IMR-90 (cell line): ENCODE measurements at places on chromosomes 1 and 21.

- no peak overlapping the region for H3K4me3 ChIP-seq
- H3K4me1 ChIP-seq = no peaks in the 10 kb centered on the region
- no peak overlapping the region for H3K27ac ChIP-seq
- DNase-seq = no peak
- peaks cover 69% of the 10 kb centered on the region for H3K27me3 ChIP-seq
- H3K36me3 ChIP-seq = no peaks in the 10 kb centered on the region
Measured at GRCh38 chr1:6245869-6246496, 2.0 kb downstream of the HES3 start.

GRCh38 chr21:46633566-46633965, 1.9 kb upstream of the PRMT2 start:
- peaks cover 3% of the 10 kb centered on the region for H3K36me3 ChIP-seq
- peaks cover 3% of the 10 kb centered on the region for H3K27me3 ChIP-seq
- H3K4me3 ChIP-seq = no peak overlapping the region
- H3K27ac ChIP-seq = no peak overlapping the region

DNA sequence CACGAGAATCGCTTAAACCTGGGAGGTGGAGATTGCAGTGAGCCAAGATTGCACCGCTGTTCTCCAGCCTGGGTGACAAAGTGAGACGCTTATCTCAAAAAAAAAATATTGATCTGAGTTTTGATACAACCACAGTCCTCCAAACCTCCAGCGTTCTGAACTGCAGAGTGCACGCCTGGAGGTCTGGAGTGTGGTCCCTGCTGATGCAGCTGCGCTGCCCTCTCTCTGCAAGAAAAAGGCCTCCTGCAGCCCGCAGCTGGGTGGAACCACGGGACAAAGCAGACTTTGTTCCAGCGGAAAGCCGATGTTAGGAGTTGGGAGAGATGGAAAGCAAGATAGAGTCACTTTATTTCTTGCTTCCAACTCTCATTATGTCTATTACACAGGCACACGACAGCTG, 144.9 kb upstream of the SOD1 start:
- H3K36me3 ChIP-seq = no peaks in the 10 kb centered on the region
- H3K4me1 ChIP-seq = no peaks in the 10 kb centered on the region
- no peak for DNase-seq
- no peak overlapping the region for H3K27ac ChIP-seq

- no peak for DNase-seq
- peak overlapping the region; percentile 3; the same call in 1 of the 2 replicates for H3K27ac ChIP-seq
Measured at GRCh38 chr1:65845535-65846060, 52.9 kb downstream of the PDE4B start.

DNA sequence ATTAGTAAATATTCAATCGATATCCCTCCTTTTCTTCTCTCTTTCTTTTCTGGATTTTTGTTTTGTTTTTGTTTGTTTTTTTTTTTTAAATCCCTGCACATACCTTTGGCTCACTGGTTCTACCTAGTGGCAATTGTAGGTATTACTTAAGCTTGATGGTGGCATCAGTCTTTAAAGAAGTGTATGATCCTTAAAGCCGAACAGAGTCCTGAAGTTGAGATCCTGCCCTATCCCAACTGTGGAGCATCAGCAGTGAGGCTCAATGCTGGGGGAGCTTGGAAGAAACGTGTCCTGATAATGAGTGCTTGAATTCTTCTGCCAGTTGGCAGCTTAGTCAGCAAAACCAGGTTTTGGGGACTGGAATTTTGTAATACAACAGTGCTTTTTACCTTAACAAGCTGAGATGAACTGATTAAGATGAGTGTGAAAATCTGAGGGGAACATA, 60.8 kb downstream of the FASLG start:
- DNase-seq = peak; percentile 57
- no peaks in the 10 kb centered on the region for H3K36me3 ChIP-seq
- peaks cover 4% of the 10 kb centered on the region; the same call in 1 of the 2 replicates for H3K4me1 ChIP-seq
- H3K27ac ChIP-seq = no peak overlapping the region
- H3K4me3 ChIP-seq = no peak overlapping the region

GRCh38 chr1:63537940-63538339, 14.6 kb downstream of the EFCAB7 start:
- no peak overlapping the region for H3K27ac ChIP-seq
- H3K4me3 ChIP-seq = no peak overlapping the region
- H3K4me1 ChIP-seq = peaks cover 1% of the 10 kb centered on the region; the same call in 1 of the 2 replicates
- H3K27me3 ChIP-seq = no peaks in the 10 kb centered on the region

- peaks cover 21% of the 10 kb centered on the region for H3K4me1 ChIP-seq
- H3K36me3 ChIP-seq = no peaks in the 10 kb centered on the region
- peak; percentile 48 for DNase-seq
- H3K4me3 ChIP-seq = no peak overlapping the region
Measured at GRCh38 chr21:39319251-39319756, 5.9 kb upstream of the BRWD1 start.

- no peak overlapping the region for H3K4me3 ChIP-seq
- H3K4me1 ChIP-seq = peaks cover 6% of the 10 kb centered on the region
- H3K27ac ChIP-seq = no peak overlapping the region
- no peaks in the 10 kb centered on the region for H3K27me3 ChIP-seq
- H3K36me3 ChIP-seq = no peaks in the 10 kb centered on the region
Measured at GRCh38 chr1:96863449-96863848, 141.9 kb downstream of the PTBP2 start.

DNA sequence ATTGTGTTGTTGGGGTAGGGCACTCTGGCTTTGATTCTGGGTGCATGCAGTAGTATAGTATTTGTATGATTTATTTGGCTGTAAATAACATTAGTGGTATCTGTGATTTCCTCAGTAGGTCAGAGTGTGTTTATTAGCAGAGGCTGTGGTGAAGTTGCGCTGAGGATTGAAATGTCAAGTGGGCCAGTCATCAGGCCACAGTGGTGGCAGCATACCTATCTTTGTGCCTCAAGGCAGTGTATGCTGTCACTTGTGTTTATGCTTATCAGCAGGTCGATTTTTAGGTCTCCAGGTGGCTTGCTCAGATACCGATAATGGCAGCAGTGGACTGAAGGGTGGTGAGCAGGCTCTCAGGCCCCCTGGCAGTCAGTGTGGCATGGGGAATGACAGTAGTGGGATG, 11.3 kb downstream of the LY9 start:
- H3K4me1 ChIP-seq = no peaks in the 10 kb centered on the region
- no peaks in the 10 kb centered on the region for H3K36me3 ChIP-seq
- H3K27ac ChIP-seq = no peak overlapping the region
- H3K4me3 ChIP-seq = no peak overlapping the region
- no peak for DNase-seq
- no peaks in the 10 kb centered on the region for H3K27me3 ChIP-seq

- H3K27me3 ChIP-seq = no peaks in the 10 kb centered on the region
- H3K4me1 ChIP-seq = peaks cover 5% of the 10 kb centered on the region; the same call in 1 of the 2 replicates
- no peak overlapping the region for H3K4me3 ChIP-seq
Measured at GRCh38 chr1:230230273-230230672, 163.2 kb downstream of the GALNT2 start.

DNA sequence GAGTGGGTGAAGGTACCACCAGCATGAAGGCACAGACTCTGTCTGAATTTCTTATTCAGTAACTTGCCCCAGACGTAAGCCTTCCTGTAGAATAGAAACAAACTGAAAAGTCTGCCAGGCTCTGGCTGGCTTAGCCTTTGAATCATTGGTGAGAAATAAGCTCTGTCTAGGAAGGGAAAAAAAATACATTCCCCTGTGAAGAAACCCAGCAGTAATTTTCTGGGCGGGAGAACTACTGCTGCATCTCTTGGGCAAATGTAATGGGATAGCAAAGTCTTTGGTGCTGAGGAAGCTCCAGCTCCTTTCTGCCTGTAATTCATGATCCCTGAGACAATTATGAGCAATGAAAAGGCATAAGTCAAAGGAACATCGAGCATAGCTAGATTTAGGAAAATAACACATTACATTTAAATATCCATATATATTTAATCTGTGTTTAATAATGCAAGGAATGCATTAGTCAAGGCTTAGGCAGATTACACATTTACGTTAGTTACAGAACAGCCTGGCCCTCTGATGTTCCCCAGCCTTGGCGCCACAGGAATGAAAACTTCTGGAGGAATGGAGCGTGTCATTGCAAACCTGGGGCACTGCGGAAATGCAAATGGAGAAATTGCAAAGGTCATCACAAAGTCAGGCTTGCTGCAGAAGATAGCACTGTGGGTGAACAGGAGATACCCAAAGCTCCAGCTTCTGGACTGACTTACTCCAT, 216.3 kb upstream of the CAMK1G start:
- no peaks in the 10 kb centered on the region for H3K27me3 ChIP-seq
- H3K4me1 ChIP-seq = peaks cover 10% of the 10 kb centered on the region
- H3K27ac ChIP-seq = 0 out of 2 replicates have a peak overlapping the region, but pooled peaks have one; percentile 7
- H3K36me3 ChIP-seq = no peaks in the 10 kb centered on the region
- DNase-seq = peak; percentile 73

- H3K27ac ChIP-seq = no peak overlapping the region
- H3K4me3 ChIP-seq = no peak overlapping the region
- no peaks in the 10 kb centered on the region for H3K27me3 ChIP-seq
- no peak for DNase-seq
- H3K4me1 ChIP-seq = no peaks in the 10 kb centered on the region
Measured at GRCh38 chr1:248849637-248850036, 9.2 kb downstream of the ZNF692 start.

GRCh38 chr1:65059930-65060538, 88.0 kb upstream of the AK4 start:
- DNase-seq = peak; percentile 61
- no peak overlapping the region for H3K4me3 ChIP-seq
- H3K4me1 ChIP-seq = no peaks in the 10 kb centered on the region
- H3K27ac ChIP-seq = no peak overlapping the region

- no peak overlapping the region for H3K4me3 ChIP-seq
- H3K36me3 ChIP-seq = no peaks in the 10 kb centered on the region
- no peak for DNase-seq
- H3K27me3 ChIP-seq = no peaks in the 10 kb centered on the region
Measured at GRCh38 chr1:115230281-115230680, 107.8 kb downstream of the NGF start.

DNA sequence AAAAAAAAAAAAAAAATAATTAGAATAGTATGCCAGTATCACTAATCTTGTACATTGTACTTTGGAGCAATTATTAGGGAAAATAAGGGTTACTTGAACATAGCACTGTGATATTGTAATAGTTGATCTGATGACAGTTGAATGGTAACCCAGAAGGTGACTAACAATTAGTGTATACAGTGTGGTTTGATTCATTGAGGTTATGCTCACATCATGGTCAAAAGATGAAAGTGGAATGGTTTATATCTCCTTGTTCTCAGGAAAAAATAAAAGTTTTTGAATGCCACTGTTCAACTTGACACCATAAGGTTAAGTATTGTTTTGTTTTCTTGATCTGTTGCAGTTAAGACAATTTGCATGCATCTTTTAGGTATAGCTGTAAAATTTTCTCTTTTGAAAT, 87.0 kb downstream of the GPR52 start:
- H3K27me3 ChIP-seq = no peaks in the 10 kb centered on the region
- no peaks in the 10 kb centered on the region for H3K36me3 ChIP-seq
- H3K4me3 ChIP-seq = no peak overlapping the region
- peak; percentile 82 for DNase-seq

- DNase-seq = no peak
- H3K4me3 ChIP-seq = no peak overlapping the region
- no peaks in the 10 kb centered on the region for H3K4me1 ChIP-seq
- no peaks in the 10 kb centered on the region for H3K27me3 ChIP-seq
Measured at GRCh38 chr1:116851846-116852245, 57.9 kb upstream of the PTGFRN start.

GRCh38 chr1:161020509-161021164, at the start of gene F11R:
TSS of gene F11R (minus strand) at chr1:161021152. CDS start at chr1:161021073, 79 bp downstream.
- H3K27ac ChIP-seq = no peak within 1 kb of the TSS
- H3K4me3 ChIP-seq = peak within 1 kb of the TSS; percentile 58
- H3K4me1 ChIP-seq = peaks cover 3% of the 10 kb centered on the region; the same call in 1 of the 2 replicates
- no peaks in the 10 kb centered on the region for H3K36me3 ChIP-seq
- no peak for DNase-seq
- peaks cover 28% of the 10 kb centered on the region for H3K27me3 ChIP-seq

- H3K27me3 ChIP-seq = no peaks in the 10 kb centered on the region
- H3K4me1 ChIP-seq = no peaks in the 10 kb centered on the region; the same call in 1 of the 2 replicates
- H3K27ac ChIP-seq = no peak overlapping the region
- no peaks in the 10 kb centered on the region for H3K36me3 ChIP-seq
- H3K4me3 ChIP-seq = no peak overlapping the region
- DNase-seq = no peak
Measured at GRCh38 chr1:219350172-219350931, 176.7 kb downstream of the LYPLAL1 start.

DNA sequence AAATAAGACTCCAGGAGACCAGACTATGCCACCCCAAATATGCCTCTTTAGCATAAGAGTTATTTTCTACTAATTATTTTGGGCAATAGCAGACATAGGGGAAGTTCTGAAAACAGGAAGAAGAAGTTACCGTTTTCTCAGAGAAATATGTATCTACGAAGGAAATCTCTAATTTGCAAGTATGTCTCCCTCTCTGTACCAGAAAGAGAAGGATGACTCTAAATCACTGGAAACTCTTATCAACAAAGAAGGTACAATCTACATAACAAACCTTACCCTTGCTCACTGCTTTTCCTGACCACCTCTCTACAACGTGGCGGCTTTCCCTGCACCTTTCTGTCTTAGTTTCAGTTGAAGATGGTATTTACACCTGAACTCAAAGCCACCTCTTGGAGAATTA, 49.0 kb downstream of the OMA1 start:
- H3K27me3 ChIP-seq = no peaks in the 10 kb centered on the region
- H3K36me3 ChIP-seq = no peaks in the 10 kb centered on the region
- no peak overlapping the region for H3K4me3 ChIP-seq
- H3K27ac ChIP-seq = no peak overlapping the region

DNA sequence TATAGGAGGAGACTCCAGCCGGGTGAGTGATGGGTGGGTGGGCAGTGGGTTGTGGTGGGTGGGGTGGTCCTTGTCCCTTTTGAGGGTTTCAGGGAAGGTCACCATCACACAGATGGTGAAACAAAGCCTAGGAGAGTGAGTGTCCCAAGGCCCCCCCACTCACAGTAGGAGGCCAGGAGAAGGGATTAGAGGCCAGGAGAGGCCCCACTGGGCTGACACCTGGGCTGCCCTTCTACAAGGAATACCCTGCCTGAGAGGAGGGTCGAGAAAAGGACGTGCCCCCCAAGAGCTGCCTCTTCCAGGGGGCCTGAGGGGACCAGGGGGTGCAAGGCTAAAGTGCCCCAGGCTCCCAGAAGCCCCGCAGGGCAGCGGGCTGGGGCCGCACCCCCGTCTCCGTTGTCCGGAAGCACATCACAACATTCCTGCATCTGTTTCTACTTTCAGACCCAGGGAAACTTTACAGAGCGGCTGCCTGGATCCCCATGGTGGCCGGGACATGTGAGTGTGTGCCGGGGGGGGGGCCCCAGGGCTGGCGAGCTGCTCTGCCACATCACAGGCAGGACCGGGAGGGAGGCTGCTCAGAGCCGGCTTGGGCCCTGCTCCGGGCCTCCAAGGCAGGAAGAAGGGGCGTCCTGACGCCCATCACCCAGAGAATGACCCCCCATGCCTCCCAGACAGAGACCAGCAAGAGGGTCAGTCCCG, 68.2 kb downstream of the ARHGEF16 start:
- DNase-seq = no peak
- no peaks in the 10 kb centered on the region for H3K4me1 ChIP-seq
- no peak overlapping the region for H3K27ac ChIP-seq
- no peaks in the 10 kb centered on the region for H3K27me3 ChIP-seq
- H3K36me3 ChIP-seq = no peaks in the 10 kb centered on the region

DNA sequence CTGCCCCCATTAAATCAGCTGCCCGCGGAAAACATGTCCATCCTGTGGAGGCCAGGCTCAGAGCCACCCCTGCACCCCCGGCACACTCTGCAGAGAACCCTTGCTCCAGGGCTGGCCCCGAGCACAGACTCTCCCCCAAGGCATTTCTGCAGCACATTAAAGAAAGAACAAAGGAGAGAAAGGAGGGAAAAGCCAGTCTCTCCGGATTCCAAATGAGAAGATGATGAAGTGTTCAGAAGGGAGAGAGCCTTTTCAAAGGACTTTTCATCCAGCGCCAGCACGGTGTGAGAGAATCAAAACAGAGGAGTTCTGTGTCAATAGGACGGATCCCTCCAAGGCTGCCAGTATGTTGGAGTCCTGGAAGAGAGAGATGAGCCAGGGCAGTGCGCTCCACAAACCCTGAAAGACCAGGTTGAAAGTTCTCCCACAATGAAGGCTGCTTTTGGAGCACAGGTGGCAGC, 498.3 kb downstream of the NPHP4 start:
- H3K27me3 ChIP-seq = no peaks in the 10 kb centered on the region
- H3K4me3 ChIP-seq = no peak overlapping the region
- H3K27ac ChIP-seq = no peak overlapping the region
